ENCODE measurements at places on chromosomes 6 and 20.

- DNase-seq: no peak
These were observed 784.3 kb upstream of the CHD6 start for GRCh38 chr20:42402455-42402854.

- no peak for DNase-seq
These were observed 16.7 kb downstream of the ZNF292 start for GRCh38 chr6:87171938-87172633.

GRCh38 chr6:146881228-146882181, 282.7 kb downstream of the ADGB start:
- DNase-seq: no peak

- DNase-seq: no peak
These were observed 2.6 kb downstream of the EPHA7 start for GRCh38 chr6:93416571-93417420.

- no peak for DNase-seq
These were observed 12.9 kb upstream of the PRND start for GRCh38 chr20:4708856-4709255.

GRCh38 chr6:52077961-52078625, 9.3 kb downstream of the PKHD1 start:
- DNase-seq: no peak

DNA sequence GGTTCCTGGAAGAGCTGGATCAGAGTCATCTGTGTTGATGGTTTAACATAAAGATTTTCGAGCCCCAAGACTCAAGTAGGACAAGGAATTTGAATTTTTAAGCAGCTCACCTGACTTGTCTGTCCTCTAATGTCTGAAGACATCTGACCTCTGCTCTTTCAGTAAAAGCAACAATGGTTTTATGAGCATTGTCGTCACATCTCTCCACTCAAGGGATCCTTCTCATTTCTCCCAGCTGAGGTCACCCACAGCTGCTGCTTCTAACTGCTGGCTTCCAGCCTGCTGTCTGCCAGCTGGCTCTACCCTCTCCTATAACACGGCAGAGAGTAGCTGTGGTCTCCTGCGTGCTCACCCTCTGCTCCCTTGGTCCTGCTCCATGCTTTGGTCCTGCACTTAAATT, 24.7 kb upstream of the HDAC2 start:
- DNase-seq: no peak

DNA sequence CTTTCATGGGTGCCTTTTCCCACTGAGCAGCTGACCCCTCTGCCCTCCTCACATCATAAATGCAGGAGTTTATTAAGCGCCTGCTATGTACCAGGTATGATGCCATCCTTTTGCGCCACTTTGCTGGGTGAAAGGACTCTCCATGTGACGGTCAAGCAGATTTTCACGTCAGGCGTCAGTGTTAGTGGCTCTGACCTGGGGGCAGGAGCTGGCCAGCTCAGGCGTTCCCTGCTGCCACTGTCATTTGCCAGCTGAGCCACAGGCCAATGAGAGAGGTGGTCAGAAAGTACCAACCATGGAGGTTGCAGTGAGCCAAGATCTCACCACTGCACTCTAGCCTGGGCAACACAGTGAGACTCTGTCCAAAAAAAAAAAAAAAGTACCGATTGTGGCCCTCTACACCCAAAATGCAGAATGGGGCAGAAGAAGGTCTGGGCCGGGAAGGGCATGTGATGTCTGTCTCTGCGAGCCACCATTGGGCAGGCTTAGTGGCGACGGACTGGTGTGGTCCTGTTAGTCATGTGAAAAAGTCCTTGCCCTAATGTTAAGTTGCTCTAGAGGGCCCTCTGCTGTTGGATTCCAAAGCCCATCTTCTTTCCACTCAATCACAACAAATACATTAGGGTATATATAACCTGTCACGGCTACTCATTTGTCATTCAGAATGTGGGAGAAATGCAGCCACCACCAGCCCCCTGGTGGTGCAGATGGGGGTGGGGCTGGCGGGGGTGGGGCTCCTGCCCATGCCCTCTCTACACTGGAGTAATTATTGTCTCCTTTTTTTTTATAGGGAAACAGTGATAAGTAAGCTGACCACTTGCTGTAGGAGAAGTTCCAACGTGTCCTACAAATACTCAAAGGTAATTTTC, 18.4 kb upstream of the SLC22A1 start:
- DNase-seq: no peak

DNA sequence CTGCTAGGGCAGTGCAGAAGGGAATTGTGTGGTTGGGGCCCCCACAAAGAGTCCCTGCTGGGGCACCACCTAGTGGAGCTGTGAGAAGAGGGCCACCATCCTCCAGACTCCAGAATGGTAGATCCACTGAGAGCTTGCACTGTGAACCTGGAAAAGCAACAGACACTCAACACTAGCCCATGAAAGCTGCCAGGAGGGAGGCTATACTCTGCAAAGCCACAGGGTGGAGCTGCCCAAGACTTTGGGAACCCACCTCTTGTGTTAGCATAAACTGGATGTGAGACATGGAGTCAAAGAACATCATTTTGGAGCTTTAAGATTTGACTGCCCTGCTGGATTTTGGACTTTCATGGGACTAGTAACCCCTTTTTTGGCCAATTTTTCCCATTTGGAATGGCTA, 328.4 kb upstream of the KHDRBS2 start:
- no peak for DNase-seq
